HAP-1 (cell line): ENCODE measurements at places on chromosomes 5 and 9.

GRCh38 chr9:131697097-131697496 is 42.8 kb downstream of the RAPGEF1 start:
- no peak for DNase-seq

DNA sequence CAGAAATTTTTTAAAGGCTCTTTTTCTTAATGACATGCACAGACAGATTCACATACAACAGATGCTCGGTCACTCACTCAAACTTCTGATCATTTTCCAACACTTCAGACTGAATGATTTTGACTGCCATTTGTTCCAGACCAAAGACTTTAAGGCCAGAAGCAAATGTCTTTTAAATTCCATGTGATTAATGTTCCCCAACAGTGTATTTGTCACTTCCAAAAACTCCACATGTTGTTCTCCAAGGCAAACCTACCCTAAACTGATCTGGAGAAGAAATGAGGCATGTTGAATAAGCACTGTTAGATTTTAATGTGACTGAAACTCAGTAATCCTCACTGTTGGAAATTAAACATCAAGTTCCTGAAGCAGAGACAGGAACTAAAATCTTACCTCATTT is 366.7 kb downstream of the GABRG2 start:
- no peak for DNase-seq

DNA sequence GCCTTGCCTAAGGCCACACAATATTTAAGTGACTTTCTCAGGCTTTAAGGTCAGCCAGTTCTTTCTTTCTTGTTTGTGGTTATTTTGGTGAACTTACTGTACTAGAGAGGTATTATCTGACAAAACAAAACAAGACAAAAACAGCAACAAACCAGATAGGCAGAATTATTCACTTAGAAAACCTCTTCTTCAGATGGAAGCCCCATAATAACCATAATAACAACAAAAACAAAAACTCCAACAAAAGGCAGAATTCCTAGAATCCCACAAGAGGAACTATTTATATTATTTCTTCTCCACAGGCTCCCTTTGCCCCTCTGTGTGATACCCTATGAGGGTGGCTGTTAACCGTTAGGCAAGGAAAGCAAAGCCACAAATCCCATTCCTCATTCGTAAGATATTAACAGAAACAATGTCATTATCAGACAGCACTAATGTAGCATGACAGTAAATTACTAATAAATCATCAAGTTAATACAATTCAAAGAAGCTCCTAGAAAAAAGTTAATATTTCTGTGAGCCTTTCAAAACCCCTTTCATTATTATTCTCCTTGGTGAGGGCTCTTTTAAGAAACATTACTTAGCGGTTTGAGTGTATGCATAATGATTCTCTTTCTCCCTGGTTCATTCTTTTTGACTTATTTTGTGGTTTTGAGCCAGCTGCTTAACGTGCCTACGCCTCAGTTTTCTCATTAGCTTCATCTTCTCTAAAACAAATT is 274.9 kb downstream of the EFNA5 start:
- DNase-seq = no peak

GRCh38 chr9:17081814-17082213 is 53.0 kb upstream of the CNTLN start:
- no peak for DNase-seq

DNA sequence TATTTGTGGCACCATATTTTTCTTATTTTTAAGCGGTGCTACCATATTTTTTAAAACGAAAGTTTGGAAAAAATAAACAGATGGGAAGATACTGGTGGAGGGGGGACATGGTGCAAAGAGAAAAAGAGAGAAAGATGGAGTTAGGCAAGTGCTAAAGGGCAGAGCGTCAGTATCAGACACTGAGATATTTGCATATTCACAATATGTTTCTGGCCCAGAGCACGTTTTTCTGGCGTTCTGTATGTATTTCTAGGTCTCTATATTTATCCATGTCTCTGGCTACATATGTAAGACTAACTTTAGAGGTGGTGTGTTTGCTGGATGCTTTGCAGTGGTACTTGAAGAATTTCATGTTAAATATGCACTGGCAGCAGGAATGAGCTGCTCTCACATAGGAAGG is 414.0 kb downstream of the TLE4 start:
- DNase-seq = no peak

- DNase-seq = no peak
These were observed 164.3 kb upstream of the OTULINL start for GRCh38 chr5:14417276-14417730.

DNA sequence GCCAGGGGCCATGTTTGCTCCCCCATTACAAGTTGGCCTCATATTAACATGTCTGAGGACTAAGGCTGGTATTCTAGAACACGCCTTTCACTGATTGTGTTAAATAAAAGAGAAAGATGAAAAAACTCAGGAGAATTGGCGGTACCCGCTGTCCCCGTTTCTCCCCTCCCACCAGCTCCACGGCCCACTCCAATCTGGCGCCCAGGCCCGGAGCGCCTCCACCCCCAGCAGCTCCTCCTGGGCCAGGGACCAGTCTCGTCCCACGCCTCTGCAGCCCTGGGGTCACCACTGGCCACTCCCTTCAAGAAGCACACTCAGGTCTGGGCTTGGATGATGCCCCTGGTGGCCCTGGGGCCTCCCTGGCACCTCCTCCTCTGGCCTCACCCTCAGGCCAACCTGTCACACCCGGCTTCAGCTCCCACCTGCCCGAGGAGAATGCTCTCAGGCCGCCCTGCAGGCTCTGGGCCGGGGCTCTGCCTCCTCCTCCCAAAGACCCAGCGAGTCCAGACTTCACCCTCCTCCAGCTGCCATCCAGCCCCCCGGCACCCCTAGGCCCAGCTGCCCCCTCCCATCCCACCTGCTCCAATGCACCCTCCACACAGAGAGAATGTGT is 133.0 kb upstream of the PPP1R26 start:
- no peak for DNase-seq

DNA sequence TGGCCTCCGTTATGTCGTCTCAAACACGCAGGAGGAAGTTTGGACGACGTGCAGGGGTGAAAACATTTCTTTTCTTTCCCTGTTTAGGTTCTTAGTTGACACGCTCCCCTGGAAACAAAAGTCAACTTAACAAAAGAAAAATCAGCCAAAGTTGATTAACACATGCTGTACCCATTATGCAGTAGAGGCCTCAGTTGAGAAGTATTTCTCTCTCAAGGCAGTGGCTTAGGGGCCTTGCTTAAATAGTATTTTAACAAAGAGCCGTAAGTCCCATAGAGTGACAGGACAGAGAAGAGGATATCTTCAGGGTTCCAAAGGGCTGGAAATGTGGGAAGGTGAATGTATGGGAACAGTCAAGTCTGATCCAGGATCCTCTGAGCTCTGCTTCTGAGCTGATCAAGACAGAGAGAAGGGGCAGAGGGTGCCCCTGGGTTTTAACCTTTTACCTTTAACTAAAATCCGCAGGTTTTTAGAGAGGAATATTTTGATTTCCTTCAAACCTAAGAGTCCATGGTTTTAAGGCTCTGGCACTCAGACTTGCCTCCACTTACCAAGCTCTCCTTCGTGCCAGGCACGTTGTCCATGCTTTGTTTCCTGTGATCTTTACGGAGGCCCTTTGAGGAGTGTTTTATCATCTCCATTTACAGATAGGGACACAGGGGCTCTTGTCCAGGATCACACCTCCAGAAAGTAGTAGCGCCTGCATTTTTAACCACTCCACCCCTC is 629 bp upstream of the CD74 start:
- no peak for DNase-seq

GRCh38 chr5:180104168-180104530 is 32.6 kb upstream of the RNF130 start:
- peak; percentile 0 for DNase-seq

DNA sequence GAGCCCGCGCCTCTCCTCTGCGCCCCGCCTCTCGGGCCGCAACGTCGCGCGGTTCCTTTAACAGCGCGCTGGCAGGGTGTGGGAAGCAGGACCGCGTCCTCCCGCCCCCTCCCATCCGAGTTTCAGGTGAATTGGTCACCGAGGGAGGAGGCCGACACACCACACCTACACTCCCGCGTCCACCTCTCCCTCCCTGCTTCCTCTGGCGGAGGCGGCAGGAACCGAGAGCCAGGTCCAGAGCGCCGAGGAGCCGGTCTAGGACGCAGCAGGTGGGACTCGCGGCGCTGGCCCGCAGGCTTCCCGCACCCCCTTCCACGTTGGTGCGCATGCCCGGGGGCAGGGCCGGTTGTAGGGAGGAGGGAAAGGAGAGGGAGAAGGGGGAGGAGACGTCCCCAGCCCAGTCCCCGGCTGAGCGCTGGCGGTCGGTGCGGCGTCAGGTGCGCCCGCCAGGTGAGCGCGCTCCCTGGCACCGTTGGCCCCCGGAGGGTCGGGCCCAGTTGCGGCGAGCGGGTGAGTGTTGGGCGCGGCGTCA is at the start of gene OCLN:
OCLN (plus strand) TSS at position 400 of the 532 bp plus-strand sequence. CDS start 11,455 bp downstream, outside the sequence.
- DNase-seq = peak; percentile 60

GRCh38 chr5:97844797-97845196 is 661.8 kb upstream of the RIOK2 start:
- no peak for DNase-seq

GRCh38 chr9:3012842-3013241 is 168.9 kb upstream of the PUM3 start:
- DNase-seq = no peak

GRCh38 chr5:138961221-138961620 is 86.1 kb upstream of the LRRTM2 start:
- DNase-seq = no peak

DNA sequence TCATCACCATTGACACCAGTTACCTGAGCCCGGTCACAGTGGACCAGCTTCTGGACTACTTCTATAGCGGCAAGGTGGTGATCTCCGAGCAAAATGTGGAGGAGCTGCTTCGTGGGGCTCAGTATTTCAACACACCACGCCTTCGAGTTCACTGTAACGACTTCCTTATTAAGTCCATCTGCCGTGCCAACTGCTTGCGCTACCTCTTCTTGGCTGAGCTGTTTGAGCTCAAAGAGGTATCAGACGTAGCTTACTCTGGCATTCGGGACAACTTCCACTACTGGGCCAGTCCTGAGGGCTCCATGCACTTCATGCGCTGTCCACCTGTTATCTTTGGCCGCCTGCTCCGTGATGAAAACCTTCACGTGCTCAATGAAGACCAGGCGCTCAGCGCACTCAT is 520 bp downstream of the CCIN start:
- DNase-seq = no peak

- no peak for DNase-seq
These were observed 67.5 kb downstream of the PAX5 start for GRCh38 chr9:36966371-36967097.

DNA sequence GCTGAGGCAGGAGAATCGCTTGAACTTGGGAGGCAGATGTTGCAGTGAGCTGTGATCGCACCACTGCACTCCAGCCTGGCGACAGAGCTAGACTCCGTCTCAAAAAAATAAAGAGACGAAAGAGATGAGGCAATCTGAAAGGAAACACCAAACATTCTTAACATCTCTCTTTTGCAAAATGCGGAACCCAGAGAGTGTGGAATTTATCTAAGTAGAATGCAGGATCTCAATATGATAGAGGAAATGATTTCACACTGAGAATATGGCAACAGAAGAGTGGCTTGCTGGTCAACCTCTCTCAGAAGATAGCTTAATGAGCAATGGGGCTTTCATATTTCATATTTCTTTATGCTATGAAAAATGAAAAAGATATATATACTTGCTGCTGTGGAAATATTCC is 33.4 kb upstream of the PCA3 start:
- DNase-seq = no peak

DNA sequence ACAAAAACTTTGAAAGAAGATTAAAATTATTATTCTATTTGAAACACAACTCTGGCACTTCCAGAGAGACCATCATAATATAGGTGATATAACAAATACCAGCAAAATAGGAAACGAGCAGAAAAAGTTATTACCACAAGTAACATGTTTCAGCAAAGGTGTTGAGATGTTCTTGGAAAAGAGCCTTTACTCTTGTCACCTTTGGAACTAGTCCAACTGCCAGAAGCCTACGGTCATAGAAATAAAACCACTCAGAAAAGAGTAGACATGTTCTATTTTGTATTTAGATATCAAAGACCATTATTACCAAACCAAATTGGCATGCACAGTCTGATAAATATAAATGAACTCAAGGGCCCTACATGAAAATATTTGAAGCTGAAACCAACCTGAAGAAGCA is 145.0 kb upstream of the DMAC1 start:
- DNase-seq = no peak

DNA sequence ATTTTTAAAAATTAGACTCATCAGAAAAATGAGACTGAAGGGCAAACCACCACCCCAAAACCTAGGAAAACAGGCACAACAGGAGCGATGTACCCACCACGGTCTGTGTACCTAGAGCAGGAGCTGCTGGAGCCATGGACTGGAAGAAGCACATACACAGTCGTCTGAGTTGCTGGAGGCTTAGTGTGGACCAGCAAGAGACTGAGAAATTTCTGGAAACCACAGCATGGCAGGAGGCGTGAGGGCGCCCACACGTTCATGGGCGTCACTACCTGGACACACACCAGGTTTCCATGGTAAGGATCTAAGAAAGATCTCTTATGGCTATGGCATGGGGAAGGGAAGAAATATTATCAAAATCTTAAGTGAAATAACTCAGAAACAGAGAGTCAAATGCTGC is 91.9 kb downstream of the MED10 start:
- no peak for DNase-seq

DNA sequence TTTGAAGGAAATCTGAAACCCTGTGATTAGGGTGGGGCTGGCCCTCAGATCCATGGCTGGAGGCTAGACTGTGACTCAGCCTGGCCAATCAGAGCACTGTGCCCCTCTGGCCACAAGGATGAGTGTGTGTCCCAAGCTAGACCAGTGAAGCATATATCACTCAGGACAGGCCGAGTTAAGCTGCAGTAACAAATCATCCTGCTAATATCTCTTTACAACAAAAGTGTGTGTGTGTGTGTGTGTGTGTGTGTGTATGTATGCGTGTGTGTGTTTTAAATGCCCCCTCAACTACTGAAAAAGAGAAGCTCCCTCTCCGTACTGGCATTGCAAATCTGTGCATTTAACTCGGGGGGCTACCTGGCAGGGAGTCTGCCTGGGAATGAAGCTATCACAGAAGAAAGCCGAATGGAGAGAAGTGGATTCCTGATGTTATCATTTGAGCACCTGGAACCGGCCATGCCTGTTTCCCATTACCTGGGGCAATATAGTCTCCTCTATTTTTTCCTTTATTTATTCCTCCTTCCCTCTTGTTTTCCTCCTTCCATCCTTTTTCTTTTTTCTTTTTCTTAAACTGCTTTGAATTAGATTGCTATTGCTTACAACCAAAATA is 25.6 kb downstream of the STC2 start:
- DNase-seq = no peak

- DNase-seq = no peak
These were observed 1359.4 kb downstream of the EFNA5 start for GRCh38 chr5:106311230-106311915.

GRCh38 chr5:123785162-123786071 is 273.4 kb downstream of the CSNK1G3 start:
- no peak for DNase-seq
